ENCODE measurements at places on chromosomes 1 and 21.

GRCh38 chr21:41767606-41768436, 969 bp upstream of the RIPK4 start:
- DNase-seq = no peak

- peak; percentile 65 for DNase-seq
Observed at GRCh38 chr1:79128722-79129121, 122.2 kb upstream of the ADGRL4 start.

DNA sequence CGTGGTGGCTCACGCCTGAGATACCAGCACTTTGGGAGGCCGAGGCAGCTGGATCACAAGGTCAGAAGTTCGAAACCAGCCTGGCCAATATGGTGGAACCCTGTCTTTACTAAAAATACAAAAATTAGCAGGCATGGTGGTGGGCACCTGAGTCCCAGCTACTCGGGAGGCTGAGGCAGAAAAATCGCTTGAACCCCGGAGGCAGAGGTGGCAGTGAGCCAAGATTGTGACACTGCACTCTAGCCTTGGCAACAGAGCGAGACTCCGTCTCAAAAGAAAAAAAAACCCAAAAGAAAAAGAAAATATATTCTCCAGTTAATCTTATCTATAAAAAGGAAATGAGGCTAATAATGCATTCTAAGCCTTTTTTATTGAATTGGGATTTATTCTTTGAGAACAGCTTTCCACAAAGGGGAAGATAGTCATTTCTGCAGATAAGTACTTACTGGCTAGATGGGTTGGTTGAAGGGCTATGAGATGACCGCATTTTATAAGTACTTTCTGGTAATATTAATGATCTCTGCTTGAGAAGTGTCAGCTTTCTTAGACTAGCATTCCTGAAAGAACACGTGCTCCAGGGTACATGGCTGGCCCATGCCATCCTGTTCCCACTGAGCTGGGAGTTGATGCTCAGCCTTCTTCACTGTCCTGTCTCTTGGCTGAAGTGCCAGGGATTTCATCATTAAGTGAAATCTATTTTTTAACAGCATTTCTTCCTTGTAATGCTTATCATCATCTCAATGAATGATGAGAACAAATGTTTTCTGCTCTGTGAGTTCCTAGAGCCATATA, 57.9 kb downstream of the SASS6 start:
- DNase-seq = no peak

DNA sequence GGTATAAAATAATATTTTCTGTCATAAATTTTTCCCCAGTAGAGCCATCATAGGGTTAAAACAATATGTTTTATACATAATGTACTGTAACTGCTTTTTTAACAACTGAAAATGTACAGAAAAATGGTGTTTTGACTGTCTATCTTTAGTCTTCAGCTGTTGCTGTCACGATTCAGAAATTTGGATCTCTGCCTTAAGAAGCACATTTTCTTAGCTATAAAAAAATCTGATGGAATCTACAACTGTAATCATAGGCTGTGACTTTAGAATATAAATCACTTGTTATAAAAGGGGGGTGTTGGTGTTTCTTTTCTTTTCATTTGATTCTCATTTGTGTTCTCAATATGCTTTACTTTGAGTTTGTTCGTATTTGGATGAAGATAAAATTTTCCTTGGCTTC, 187.5 kb downstream of the PDE4B start:
- no peak for DNase-seq

DNA sequence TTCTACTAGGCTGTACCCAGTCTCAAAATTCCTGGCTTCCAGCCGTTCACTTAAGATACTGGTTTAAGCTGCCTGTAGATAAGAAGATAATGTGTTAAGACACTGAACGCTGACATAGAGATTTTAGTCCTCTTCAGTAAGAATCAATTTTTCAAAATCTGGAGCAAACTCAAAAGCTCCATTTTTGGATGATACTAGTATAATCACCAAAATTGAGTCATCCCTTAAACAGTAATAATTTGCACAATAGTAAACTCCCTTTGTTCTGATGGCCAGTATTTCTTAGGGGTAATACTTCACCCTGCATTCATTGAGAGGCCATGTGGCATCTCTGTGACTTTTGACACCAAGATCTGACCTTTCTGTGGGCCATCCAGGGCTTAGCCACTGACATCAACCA, 299.8 kb upstream of the USP25 start:
- DNase-seq = no peak

DNA sequence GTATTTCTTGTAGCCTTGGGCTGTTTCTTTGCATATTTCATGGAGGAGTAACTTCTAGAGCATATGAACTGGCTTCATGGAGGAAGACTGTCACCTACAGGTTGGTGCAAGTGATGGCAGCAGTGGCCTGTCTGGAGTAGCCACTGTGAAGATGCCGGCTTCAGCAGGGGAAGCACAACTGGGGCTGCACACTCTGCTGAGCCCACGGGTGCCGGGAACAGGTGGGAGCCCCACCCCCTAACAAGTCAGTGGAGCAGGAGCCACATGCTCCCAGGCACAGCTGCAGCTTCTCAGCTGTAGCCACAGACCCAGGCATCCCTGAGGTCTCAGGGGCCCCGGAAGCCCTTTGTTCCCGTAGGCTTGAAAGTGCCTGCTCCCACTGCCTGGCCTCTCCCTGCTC, 43.2 kb upstream of the C1orf185 start:
- peak; percentile 37 for DNase-seq

GRCh38 chr1:9687120-9687873, 35.8 kb downstream of the PIK3CD start:
- DNase-seq = peak; percentile 74

GRCh38 chr1:25432749-25433388, 2.2 kb downstream of the MACO1 start:
- no peak for DNase-seq

GRCh38 chr1:86765073-86765472, 60.7 kb downstream of the SH3GLB1 start:
- DNase-seq = no peak

DNA sequence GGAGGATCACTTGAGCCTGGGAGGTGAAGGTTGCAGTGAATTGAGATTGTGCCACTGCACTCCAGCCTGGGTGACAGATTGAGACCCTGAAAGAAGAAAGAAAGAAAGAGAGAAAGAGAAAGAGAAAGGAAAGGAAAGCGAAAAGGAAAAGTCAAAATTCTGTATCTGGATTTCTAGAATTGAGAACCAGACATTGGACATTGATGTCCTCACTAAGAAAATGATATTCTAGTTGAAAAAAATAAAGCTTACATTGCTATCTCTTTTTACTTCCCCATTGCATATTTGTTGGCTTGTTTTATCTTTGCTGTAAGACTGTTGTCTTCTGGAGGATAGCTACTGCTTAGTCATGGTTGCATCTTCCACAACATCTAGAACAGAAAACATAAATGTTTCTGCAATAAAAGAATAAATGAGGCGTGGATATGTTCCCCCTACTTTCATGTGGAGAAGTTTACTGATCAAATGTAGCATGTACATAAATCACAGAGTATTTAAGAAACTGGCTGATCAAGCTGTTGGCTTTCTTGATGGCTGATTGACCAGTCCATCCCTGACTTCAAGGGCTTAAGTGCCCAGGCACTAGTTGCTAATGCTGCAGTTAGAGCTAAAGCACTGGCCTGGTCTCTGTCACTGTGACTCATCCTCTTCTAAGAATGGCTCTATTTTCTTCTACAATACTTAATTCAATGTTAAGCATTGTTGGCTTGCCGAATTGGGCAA, 17.7 kb downstream of the CD53 start:
- DNase-seq = no peak

DNA sequence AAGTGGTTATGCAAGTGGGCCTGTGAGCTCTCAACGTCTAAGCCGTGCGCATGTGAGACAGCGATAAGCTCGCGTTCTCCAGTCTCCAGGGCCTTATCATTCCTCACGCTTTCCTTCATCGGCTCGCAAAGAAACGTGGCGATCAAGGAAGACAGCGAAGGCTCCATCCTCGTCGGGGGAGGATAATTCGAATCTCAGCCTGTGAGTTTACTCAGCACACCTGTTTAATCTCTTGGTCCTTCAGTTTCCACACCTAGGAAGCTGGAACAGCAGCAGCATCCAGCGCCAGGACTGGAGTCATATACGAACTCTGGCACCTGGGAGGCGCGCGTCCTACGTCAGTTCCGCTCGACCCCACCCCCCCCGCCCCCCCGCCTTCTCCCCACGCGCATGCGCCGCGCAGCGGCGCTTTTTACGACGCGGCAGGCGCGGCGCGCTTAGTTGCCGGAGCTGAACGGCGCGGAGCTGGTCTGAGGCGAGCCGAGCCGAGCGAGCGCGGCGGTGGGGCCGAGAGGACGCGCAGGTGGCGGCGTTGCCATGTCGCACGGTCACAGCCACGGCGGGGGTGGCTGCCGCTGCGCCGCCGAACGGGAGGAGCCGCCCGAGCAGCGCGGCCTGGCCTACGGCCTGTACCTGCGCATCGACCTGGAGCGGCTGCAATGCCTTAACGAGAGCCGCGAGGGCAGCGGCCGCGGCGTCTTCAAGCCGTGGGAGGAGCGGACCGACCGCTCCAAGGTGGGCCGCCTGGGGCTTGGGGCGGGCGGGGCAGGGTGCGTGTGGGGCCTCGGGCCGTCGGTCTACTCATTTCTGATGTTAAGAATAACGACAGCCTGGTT, at the start of gene PITHD1:
Gene PITHD1, plus strand, starts transcription at position 440 of the 836 bp plus-strand sequence. Its CDS starts 98 bp downstream, at position 538.
- DNase-seq = peak; percentile 89

DNA sequence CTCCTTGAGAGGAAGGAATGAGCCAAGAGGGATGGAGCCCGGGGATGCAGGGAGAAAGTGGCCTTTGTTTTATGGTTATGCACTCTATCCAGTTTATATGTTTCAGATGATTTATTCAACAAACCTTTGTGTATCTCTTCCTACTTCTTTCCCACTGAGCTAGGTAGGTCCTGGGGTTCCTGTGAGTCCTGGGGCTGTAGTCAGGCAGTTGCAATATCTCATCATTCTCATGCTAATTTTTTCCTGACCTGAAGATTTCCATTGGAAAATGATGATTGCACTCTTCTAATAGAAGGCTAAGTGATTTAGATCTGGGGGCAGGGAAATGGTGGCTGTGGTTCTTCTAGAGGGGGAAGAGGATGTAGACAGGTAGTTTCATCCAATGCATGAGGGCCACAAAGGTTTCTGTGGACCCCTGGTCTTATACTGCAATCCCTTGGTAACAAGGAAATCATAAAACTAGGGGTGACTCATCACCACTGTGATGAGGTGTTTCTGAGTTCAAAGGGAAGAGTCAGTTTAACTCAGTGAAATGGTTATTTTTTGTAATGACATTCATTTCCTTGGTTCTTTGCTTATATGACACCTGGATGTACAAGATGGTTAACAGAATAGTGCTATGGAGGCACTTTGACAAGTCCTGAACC, 20.2 kb downstream of the B3GALT5 start:
- DNase-seq = no peak

DNA sequence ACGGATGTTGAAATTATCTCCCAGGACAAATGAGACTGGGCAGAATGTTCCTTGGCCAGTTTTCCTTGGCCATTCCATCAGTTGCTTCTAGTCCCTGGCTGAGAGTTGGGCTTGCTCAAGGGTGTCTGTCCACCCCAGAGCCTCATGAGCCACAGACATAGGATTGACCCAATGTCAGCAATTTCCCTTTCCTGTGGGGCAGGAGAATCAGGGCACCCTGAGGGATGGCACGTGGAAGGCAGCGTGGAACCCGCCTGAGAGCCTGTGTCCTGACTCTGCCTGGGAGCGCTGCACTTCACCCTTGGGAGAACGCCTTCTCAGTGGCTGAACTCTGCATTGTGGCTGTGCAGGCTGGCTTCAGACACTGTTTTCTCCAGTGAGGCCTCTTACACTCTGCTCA, 71.3 kb upstream of the B3GALNT2 start:
- no peak for DNase-seq

DNA sequence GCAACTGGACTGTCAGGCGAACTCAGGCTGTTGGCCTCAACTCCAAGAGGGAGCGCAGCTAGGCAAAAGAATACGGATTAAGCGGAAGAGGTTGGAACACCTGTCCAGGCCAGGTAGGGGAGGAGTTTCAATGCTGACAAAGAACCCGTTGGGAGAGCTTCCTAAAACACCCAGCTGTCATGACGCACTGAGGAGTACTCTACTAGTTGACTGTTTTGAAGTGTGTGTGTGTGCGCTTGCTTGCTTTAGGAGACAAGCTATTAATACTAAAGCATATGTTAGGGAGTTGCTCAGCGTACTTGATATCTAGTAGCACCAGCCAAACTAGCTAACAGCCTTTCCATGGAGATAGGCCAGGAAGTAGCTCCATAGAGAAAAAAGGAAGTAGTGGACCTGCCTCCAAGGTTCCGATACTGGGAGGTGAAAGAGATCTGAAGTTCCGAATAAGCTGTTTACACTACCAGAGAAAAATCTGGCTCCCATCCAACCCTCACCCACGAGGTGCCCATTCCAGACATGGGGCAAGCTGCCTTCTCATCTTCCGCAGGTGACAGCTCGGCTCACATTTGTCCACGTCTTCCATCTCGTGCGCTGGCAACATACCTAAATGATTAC, 974 bp upstream of the FNBP1L start:
- DNase-seq = no peak

DNA sequence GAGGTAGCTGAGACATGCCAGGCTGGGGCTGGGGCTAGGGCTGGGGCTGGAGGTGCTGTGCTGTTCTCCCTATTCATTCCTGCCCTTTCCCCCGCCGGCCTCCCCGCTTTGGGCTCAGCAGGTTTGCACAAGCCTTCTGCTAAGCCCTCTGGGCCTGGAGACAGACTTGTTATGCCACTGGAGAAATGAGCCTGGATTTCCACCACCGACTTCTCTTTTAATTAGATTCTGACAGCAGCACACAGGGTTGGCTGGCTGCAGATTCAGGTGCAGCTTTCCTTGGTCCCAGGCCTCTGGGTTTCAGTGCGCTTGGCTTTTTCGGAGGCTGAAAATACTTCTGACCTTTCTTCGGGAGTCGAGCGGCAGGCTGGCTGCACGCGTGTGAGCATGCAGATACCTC, 71.5 kb upstream of the ACTL8 start:
- no peak for DNase-seq

Measured in lung microvascular endothelial cell (primary cell).